Effector CD8-positive, alpha-beta T cell (primary cell): ENCODE measurements at places on chromosomes 6 and 20.

DNA sequence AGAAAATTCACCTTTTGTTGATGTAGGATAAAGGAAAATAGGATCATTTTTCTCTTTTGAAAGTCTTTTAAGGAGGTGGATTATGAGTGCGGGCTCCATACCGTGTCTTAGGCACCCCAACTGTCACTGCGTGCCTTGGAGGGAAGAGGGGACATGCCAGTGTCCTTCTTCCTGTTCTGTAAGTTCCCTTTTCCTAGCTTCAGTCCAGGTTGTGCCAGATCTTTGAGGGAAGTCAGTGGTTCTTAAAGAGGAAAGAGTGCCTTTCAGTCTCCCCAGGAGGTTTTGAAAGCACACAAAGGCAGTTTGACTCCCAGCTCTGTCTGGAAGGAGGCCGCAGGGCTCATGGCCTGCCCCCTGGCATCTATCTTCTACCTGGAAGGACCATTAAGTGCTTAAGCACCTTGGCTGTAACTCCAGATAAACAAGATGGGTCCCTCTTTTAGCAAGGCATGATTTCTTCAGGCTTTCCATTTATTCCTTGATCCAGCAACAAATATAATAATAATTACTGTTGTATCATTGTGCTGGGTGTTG is 13.0 kb downstream of the EFCAB8 start:
- DNase-seq = no peak

GRCh38 chr6:73631849-73632248 is 21.9 kb downstream of the SLC17A5 start:
- no peak for DNase-seq

DNA sequence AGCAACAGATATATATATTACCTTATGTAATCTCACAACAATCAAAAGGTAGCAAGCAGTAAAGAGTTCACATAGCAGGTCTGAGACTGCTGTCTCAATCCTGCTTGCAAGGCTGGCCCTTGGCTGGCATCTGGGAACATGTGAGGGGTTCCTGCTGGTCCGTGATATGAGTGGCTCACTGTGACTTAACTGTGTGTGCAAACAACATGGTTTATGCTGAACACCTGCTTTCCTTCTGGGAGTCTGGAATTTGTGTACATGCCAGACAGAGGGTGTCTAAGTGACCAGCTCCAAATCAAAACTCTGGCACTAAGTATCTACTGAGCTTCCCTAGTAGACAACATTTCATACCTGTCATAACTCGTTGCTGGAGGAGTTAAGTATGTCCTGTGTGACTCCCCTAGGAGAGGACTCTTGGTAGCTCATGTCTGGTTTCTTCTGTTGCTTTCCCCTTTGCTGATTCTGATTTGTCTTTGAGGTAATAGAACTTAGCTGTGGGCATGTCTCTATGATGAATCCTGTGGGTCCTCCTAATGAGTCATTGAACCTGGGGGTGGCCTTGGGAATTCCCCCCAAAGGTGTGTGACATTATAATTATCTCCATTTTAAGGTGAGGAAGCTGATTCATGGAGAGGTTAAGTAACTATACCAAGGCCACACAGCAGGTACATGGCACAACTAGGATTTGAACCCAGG is 131.6 kb upstream of the NEDD9 start:
- DNase-seq = no peak

GRCh38 chr6:22544476-22544875 is 24.9 kb upstream of the HDGFL1 start:
- no peak for DNase-seq

DNA sequence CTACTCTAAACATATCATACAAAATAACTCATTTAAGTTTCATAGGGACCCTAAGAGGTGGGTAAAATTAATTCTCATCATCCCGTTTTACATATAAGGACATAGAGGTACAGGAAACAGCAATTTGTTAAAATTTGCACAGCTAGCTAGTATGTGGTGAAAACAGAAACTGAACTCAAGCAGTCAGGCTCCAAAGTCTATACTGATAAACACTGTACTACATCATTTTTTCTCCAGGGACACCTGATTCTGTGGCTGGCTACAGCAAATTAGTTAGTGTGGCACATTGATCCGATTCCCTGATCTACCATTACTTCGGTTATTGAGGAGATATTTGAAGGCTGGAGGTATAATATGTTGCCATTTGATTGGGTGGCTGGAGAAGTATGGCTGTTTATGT is 36.2 kb upstream of the E2F3 start:
- no peak for DNase-seq

- DNase-seq = no peak
These were observed 691.7 kb upstream of the SLC35B3 start for GRCh38 chr6:9126878-9127560.

GRCh38 chr6:28082939-28083338 is 2.6 kb downstream of the ZNF165 start:
- DNase-seq = no peak

- DNase-seq = no peak
These were observed 7.4 kb downstream of the CNBD2 start for GRCh38 chr20:35975576-35976373.

- DNase-seq = no peak
These were observed 426.6 kb upstream of the PLCB4 start for GRCh38 chr20:8642247-8642646.

DNA sequence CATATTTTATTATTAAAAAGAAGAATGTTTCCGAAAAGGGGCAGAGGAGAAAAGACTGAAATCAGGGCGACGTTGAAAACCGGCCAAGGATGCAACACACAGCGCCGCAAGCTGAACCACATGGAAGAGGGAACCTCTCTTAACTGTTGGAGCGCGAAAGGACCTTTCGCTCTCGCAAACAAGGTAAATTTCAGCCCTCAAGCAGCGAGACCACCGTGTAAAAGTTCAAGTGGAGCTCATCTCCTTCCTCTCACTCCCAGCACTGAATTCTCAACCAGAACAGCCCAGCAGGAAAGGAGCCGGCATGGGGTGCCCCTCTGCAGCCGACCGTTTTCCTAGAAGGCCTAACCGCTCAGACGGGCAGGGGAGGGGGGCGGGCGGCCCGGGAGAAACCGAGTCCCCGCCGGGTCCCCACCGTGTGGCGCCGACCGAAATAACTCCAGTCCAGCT is 621 bp downstream of the GPR63 start:
- DNase-seq = no peak

DNA sequence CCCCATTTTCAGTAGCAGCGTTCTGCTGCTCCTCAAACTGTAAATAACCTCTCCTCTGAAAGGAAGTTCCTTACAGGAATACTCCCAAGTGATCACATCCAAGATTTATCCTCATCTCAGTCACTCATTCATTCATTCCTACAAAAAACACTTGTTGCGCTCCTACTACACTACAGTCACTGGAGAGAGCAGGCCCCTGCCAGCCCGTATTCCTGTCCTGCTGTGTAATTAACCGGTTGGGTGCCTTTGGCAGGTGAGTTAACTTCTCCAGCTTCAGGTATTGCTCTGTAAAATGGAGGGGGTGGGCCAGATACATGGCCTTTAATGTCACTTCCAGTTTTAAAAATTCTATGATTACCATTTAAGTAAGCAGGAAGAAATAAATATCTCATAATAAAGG is 15.0 kb upstream of the ZBTB24 start:
- DNase-seq = no peak

GRCh38 chr6:170134031-170134470 is 156.8 kb downstream of the DLL1 start:
- no peak for DNase-seq

- DNase-seq = no peak
These were observed 100.6 kb upstream of the DUSP22 start for GRCh38 chr6:191487-192312.
